ENCODE measurements at places on chromosomes 7 and 10.

DNA sequence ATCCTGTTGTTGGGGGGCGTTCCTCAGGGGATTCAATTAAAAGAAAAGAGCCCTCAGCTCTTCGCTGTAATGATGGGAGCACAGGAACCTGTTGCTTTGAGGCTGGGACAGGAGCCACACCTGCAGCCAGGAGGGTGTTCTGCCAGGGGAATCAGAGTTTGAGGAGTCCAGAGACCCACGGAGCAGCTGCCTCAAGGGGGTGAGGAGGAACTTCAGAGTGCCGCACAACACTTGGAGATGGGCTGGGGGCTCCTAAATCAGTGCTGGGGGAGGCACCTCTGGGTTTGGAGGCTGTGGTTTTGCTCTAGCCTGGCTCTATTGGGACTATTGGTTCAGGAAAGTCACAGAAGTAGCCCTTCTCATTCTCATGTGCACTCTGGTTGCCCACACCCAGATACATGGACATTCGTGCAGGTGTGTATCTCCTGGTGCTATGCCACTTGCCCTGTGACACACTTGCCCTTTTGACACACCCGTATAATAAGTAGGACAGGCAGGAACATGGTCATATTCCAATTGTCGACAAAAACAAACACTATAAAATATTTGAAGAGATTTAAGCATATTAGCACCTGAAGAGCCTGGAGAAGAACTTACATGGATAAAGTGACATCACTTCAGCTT, 98.1 kb downstream of the PTPN20 start:
- no peak for DNase-seq

DNA sequence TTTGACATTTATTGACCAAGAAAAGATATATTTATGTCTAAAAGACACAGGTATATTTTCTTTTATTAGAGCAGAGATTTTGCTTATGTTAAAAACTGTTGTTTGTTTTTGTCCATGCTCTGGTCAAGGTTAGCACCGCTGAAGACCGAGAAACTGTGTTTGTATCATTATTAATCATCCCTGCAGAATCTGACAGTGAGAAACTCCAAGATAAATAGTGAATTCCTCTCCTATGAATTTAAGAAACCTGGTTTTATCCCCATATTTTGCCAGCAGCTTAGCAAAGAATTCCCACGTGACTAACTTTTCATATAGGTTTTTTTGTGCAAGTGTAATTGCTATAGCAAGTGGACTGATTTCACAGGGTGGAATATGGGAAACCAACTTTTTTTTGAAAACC, 77.6 kb downstream of the FRMD4A start:
- no peak for DNase-seq

- peak; percentile 23 for DNase-seq
Measured at GRCh38 chr7:74083928-74084721, 521 bp downstream of the LIMK1 start.

DNA sequence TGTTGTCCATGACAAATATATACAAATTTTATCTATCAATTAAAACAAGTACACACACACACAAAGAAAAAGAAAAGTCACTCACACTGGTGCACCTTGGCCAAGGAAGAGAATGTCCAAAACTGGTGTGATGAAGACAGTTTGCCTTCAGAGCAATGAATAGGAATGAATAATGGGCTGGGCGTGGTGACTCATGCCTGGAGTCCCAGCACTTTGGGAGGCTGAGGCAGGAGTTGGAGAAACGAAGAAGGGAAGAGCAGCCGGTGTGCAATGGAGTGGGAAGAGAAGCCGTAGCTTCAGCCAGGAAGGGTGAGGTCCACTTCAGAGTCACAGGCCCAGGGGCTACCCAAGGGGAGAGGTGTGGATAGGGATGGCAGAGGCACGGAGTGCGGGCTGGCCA, 253.6 kb downstream of the CCSER2 start:
- no peak for DNase-seq

- no peak for DNase-seq
Measured at GRCh38 chr7:11831156-11831735, 752 bp downstream of the THSD7A start.

GRCh38 chr7:142885311-142886230, at the start of gene TRPV6:
TRPV6 (minus strand) TSS chr7:142885745.
- no peak for DNase-seq

GRCh38 chr7:24716480-24717246, 40.6 kb downstream of the GSDME start:
- no peak for DNase-seq

GRCh38 chr10:66746246-66746645, 179.6 kb upstream of the LRRTM3 start:
- no peak for DNase-seq

DNA sequence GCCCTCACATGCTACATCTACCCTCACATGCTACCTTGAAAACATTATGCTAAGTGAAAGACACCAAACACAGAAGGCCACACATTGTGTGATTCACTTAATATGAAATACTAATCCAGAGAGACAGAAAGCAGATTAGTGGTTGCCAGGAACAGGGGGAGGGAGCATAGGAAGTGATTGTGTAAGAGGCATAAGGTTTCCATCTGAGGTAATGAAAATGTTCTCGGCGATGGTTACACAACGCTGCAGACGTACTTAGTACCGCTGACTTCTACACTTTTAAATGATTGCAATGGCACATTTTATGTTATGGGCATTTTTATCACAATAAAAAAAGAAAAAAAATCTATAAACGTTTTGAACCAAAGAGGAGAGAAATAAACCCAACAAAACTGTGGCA, 742.3 kb downstream of the TYW1 start:
- DNase-seq, result no peak

GRCh38 chr7:37815671-37816371, 32.6 kb upstream of the NME8 start:
- no peak for DNase-seq

- DNase-seq, result no peak
Measured at GRCh38 chr7:124162667-124163066, 129.8 kb upstream of the TMEM229A start.

- DNase-seq, result no peak
Measured at GRCh38 chr7:5425507-5426225, 2.0 kb upstream of the TNRC18 start.

DNA sequence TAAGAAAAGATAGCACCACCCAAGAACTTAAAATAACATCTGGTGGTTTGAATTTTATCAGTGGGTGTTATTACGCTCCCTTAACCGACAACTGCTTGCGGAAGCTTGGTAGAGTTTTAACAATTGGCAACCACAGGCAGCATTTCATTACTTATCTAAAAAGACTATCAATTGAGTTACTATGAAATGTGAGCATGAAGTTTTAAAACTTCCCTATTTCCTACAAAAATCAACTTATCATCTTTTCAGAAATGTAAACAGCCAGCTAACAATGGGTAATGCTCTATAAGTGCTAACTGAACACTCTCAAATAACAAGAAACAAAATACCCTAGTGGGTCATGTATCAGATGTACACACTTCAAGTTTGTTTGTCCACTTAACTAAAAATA, 68.8 kb downstream of the OSBPL3 start:
- no peak for DNase-seq

DNA sequence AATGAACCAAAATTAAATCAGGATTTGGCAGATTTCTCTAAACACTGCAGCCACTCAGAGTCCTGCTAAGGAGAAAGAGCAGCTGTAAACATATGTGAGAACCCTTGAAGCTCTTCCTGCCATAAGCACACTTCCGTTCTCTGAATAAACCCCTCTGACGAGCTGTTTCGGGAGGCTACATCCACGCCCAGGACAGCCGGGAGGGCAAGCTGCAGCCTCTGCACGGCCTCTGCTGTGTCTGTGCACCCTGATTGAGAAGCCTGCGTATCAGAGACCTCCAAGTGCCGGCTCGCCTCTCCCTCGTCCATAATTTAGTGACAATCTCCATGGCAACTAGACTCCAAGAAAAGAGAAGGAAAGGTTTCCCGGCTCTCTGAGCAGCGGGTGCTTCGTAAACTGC, 114.4 kb downstream of the PTPRN2 start:
- DNase-seq, result no peak

GRCh38 chr7:95950698-95951097, 178.3 kb downstream of the DYNC1I1 start:
- DNase-seq, result no peak

GRCh38 chr10:123997486-123998196, 95.8 kb downstream of the CHST15 start:
- DNase-seq, result no peak

DNA sequence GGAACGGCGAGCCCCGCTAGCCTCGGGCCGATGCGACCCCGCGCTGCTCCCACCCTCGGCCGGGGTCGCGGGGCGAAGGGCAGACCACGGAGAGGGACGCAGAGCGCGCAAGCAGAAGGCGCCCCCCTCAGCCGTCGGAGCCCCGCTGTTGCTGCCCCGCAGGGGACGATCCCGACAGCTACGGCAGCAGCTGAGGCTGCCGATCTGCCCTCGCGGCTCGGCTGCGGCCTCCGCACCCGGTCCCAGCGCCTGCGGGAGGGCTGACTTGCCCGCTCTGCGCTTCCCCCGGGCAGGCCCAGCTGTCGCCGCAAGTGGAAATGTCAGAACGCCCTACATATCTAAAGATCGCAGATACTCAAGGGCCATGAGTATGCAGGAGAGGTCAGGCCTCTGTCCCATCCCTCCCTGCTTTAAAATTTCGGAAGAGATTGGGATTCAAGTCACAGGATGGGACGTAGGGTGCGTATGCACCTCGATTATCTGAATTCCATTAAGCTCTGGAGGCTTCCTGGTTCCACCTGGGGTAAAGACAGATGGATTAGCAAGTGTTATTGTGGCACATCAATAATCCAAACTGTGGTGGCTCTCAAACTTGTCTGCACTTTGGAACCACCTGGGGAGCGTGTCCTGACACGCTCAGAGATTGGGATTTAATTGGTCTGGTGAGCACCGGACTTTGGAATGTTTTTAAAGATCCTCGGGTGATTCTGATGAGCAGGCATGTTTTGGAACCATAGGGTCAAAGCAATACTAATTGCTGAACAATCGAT, at the start of gene CRPPA:
Gene CRPPA, minus strand, starts transcription at position 206 of the 770 bp plus-strand sequence. CDS start 216 bp downstream, outside the sequence.
- DNase-seq, result peak; percentile 32

GRCh38 chr7:14606101-14606500, 296.4 kb downstream of the DGKB start:
- DNase-seq, result no peak

DNA sequence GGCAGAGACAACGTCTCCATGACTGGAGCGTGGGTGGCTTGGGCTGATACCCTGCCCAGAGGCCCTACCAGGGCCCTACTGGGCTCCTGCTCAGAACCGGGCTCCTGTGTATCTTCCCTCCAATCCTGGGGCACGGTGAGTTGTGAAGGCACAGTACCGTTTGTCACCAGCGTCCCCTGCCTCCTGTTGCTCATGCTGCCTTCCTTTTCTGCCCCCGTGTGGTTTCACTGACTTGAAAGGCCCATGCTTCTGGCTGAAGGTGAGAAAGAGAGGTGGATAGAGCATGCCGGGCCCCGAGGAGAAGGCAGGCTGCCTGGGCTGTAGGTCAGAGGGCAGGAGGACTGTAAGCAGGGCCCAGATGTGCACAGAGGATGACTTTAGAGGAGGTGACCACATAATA, 9.1 kb upstream of the DMBT1 start:
- DNase-seq, result peak; percentile 42

GRCh38 chr10:102549549-102549948, 45.8 kb downstream of the SUFU start:
- no peak for DNase-seq
